ENCODE measurements at places on chromosomes 3 and 15. TPM values are rescaled to one million over a fixed set of nuclear protein-coding genes. Genes with fewer than 3 reads are reported as not detected.

Gene CHRNB4
- not detected for polyA plus RNA-seq

Gene RBPMS2
- polyA plus RNA-seq = 5.1 TPM

Gene PEX5L
- 0.21 TPM for polyA plus RNA-seq

Gene ANKRD63
- polyA plus RNA-seq = not detected

Gene COPB2
- polyA plus RNA-seq = 53.5 TPM

Measured in small intestine (tissue), 16 donors.